ENCODE measurements at places on chromosomes 5 and 9. TPM values are rescaled to one million over a fixed set of nuclear protein-coding genes. Genes with fewer than 3 reads are reported as not detected.

GRCh38 chr5:153584126-153584959, 93.9 kb downstream of the GRIA1 start:
- H3K27me3 ChIP-seq = peaks cover 81% of the 10 kb centered on the region
- H3K36me3 ChIP-seq = no peaks in the 10 kb centered on the region
- no peak overlapping the region for H3K27ac ChIP-seq
- H3K4me3 ChIP-seq = no peak overlapping the region
- DNase-seq = no peak

- DNase-seq = no peak
- no peaks in the 10 kb centered on the region for H3K4me1 ChIP-seq
- no peaks in the 10 kb centered on the region for H3K27me3 ChIP-seq
- no peak overlapping the region for H3K27ac ChIP-seq
- no peaks in the 10 kb centered on the region for H3K36me3 ChIP-seq
These were observed 613.5 kb downstream of the PDE4D start for GRCh38 chr5:59279979-59280378.

DNA sequence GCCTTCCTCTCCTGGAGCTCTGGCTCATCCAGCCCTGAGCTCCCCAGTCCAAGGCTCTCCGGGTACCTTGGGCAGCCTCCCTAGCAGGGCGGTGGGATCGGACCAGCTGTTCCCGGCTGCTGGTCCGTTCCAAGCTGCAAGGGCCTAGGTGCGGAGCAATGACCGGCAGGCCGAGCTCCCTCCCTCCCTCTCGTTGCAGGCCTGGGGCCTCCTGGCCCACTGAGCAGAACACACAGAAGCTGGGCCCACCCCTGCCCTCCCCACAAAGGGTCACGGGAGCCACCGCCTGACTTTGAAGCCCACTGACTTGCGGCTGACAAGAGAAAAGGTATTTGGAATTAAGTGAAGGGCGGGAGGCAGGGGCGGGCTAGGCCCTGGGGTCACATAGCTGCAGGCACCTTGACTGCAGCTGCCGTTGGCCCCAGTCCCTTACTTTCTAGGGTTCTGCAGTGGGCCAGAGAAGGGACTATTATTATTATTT, 104.7 kb upstream of the IER5L start:
- H3K4me1 ChIP-seq = peaks cover 3% of the 10 kb centered on the region
- no peak overlapping the region for H3K4me3 ChIP-seq
- DNase-seq = peak; percentile 67
- H3K36me3 ChIP-seq = no peaks in the 10 kb centered on the region

DNA sequence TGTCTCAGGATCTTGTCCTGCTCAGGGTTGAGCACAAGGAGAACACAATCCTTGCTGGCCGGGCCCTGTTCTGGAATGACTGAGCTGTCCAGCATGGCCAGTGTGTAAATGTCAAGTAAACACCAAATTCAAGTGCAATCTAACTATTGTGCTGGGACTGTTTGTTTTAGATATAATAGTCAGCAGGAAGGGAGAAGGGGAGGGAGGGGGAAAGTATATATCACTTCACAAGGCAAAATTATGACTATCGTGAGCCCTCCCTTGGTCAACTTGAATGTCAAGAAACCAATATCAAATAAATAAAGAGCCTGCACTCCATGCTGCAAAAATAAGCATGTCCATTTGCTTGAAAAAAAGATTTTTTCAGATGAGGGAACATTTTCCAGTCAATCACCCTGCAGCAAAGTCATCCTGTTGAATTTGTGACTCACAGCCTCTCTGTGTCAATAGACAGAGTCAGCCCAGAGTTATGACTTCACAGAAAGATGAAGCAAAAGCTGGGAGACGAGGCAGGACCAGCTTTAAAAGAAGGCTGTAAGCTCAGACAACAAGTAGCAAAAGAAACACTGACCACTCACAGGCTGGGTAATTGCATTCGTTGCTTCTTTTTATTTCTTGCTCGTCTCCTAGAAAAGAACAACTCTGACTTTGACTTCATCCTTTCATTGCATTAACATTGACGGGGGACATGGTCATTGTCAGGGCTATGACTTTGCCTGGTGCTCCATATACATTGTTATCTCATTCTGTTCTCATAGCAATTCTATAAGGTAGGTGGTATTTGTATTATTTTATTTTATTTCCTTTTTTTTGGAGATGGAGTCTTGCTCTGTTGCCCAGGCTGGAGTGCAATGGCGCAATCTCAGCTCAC, 15.3 kb upstream of the KLF4 start:
- H3K27me3 ChIP-seq = no peaks in the 10 kb centered on the region
- no peak overlapping the region for H3K4me3 ChIP-seq
- no peak overlapping the region for H3K27ac ChIP-seq

Gene PCDHGA1
- 0.38 TPM for total RNA-seq

Gene IFNA13
- total RNA-seq = not detected

Gene ZNF300
- total RNA-seq = 9.7 TPM
